HepG2 (cell line): ENCODE measurements at places on chromosomes 1 and 21.

DNA sequence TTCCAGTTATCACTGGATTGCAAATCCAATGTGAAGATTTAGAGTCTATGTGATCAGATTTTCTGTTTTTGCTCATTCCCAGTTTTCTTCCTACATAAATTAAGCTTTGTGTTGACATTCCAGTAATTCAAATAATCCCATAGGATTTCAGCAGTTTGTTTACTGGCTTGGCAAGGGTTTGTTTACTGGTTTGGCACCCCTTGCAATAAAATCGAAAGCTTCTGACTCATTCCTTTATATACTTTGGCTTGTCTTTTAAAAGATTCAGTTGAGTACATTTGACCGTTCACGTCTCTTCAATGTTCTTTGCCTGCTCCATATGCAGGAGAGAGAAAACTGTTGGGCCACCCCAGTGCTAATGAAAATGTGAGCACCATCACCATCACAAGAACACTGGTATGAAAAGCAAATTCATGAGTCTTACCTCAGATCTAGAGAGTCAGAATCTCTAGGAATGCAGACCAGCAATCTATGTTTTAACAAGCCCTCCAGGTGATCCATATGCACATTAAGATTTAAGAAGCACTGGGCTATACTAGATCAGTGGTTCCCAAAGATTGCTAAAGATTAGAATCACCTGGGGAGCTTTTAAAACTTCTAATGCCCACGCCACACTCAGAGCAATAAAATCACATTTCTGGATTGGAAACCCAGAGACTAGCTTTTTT, 32.8 kb downstream of the ZC3H11B start:
- no peaks in the 10 kb centered on the region for H3K27me3 ChIP-seq
- H3K4me1 ChIP-seq = no peaks in the 10 kb centered on the region
- H3K36me3 ChIP-seq = no peaks in the 10 kb centered on the region
- no peak overlapping the region for H3K4me3 ChIP-seq
- DNase-seq = no peak

DNA sequence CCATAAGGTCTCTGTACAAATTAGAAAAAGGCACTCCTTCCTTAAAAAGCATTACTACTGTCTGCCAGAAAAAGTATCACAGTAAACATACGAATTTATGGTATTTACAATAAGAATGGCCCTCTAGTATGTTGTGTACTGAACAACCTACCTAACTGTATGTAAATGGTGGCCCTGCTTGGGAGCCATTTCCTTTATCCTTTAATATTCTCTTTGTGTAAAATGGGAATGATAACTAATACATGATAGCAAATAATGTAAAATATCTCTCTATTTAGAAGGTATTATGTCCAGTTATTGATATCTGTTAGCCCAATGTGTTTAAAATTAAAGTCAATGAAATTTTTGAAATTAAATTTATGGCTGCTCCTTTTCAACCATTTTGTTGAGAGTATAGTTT, 5.2 kb downstream of the DR1 start:
- H3K27ac ChIP-seq = no peak overlapping the region
- peaks cover 24% of the 10 kb centered on the region for H3K4me1 ChIP-seq
- peaks cover 7% of the 10 kb centered on the region; the same call in 1 of the 2 replicates for H3K36me3 ChIP-seq
- DNase-seq = no peak
- no peak overlapping the region for H3K4me3 ChIP-seq

DNA sequence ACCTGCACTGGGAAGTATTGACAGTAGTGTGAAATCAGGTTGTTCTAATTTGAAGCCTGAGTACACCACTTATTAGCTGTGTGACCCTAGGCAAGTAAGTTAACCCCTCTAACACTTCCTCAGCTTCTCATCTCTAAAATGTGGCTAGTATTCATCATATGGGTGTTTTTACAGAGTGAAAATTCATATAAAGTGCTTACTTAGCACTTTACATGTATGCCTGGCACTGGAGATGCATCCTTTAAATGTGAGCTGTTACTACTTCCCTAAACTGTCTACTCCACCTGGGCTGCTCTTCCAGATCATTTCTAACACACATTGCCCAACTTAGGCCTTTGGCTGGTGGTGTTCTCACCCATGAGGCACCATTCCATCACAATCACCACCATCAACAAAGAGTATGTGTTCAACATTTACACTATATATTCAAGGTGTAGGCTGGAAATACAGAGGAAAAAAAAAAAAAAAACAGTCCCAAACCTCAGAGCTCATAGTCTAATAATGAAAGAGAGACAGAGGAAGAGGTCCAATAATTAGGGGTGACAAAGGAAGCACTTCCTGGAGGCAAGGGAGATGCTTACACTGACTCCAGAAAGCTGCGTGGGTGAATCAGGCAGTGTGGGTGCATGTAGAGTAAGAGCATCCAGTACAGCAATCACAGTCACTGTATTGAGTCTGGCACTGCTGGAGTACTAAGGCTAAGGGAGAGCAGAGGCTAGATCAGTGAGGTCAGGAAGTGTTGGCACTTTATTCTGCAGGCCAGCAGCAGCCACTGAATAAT, 3.6 kb downstream of the STX6 start:
- H3K36me3 ChIP-seq = no peaks in the 10 kb centered on the region
- no peaks in the 10 kb centered on the region for H3K27me3 ChIP-seq
- H3K4me3 ChIP-seq = no peak overlapping the region
- DNase-seq = no peak
- peaks cover 57% of the 10 kb centered on the region for H3K4me1 ChIP-seq

GRCh38 chr1:23394181-23394580, 24.5 kb upstream of the ZNF436 start:
- no peak overlapping the region for H3K4me3 ChIP-seq
- peaks cover 19% of the 10 kb centered on the region; the same call in 1 of the 2 replicates for H3K4me1 ChIP-seq
- no peaks in the 10 kb centered on the region for H3K27me3 ChIP-seq
- DNase-seq = no peak
- peaks cover 19% of the 10 kb centered on the region for H3K36me3 ChIP-seq

- H3K27ac ChIP-seq = no peak overlapping the region
- H3K4me1 ChIP-seq = peaks cover 40% of the 10 kb centered on the region
- peaks cover 7% of the 10 kb centered on the region; the same call in 2 of the 3 replicates for H3K36me3 ChIP-seq
- no peak for DNase-seq
- no peak overlapping the region for H3K4me3 ChIP-seq
Observed at GRCh38 chr1:29224356-29224837, 6.3 kb downstream of the MECR start.

GRCh38 chr1:153629971-153630370, 1.7 kb downstream of the S100A1 start:
- peaks cover 2% of the 10 kb centered on the region for H3K36me3 ChIP-seq
- peak overlapping the region; percentile 72; the same call in 1 of the 2 replicates for H3K4me3 ChIP-seq
- no peaks in the 10 kb centered on the region for H3K27me3 ChIP-seq
- DNase-seq = no peak

DNA sequence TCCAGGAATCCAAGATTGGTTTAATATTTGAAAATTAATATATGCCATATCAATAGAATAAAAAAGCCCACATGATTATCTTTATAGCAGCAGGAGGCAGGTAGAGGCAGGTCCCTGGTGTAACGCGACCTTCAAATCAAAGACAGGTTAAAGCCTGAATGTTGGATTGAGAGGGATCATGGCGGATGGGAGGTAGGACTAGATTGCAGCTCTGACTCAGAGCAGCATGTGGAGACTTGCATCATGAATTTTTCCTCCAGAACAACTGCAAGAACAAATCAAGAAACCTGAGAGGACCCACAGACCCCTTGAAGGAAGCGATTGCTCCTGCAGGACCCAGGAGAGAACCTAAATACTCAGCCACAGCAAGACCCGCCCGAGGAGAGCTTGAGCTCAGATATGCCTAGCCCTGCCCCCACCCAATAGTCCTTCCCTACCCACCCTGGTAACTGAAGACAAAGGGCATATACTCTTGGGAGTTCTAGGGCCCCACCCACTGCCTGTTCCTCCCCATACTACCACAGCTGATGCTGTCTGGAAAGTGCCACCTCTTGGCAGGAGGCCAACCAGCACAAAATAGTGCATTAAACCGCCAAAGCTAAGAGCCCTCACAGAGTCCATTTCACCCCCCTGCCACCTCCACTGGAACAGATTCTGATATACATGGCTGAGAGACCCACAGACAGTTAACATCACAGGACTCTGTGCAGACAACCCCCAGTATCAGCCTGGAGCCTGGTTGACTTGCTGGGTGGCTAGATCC, 19.5 kb downstream of the S100B start:
- H3K36me3 ChIP-seq = no peaks in the 10 kb centered on the region
- no peak overlapping the region for H3K27ac ChIP-seq
- DNase-seq = no peak
- H3K4me3 ChIP-seq = no peak overlapping the region
- no peaks in the 10 kb centered on the region for H3K27me3 ChIP-seq

DNA sequence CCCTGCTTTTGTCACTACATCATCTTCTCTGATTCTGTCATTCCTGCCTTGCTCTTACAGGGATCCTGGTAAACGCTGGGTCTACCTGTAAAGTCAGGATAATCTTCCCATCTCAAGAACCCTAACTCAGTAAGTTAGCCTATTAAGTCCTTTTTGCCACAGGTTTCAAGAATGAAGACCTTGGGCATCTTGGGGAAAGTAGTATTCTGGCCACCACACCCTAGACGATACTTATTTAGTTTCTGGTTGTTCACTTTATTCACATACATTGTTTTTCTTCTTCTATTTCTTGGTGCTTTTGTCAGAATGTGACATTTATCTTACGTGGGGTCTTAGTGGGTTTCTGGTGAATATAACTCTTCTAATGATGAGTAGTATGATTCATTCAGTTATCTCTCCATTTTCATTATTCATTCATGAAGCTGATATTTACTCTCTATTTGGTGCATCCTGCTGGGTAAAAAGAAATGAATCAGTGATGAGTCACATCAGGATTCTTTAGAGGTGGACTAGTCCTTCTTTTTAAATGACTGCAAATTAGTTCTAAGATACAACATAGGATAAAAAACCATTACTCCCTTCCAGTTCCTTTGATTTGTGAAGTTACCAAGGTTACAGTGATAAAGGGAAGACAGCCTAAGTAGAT, 514.4 kb upstream of the B3GALT2 start:
- H3K27ac ChIP-seq = no peak overlapping the region
- DNase-seq = no peak
- H3K36me3 ChIP-seq = no peaks in the 10 kb centered on the region
- no peaks in the 10 kb centered on the region for H3K4me1 ChIP-seq

- no peak overlapping the region for H3K4me3 ChIP-seq
- H3K4me1 ChIP-seq = peaks cover 23% of the 10 kb centered on the region
- H3K27ac ChIP-seq = no peak overlapping the region
- peaks cover 3% of the 10 kb centered on the region for H3K27me3 ChIP-seq
Observed at GRCh38 chr1:180265201-180265600, 35.1 kb downstream of the LHX4 start.

DNA sequence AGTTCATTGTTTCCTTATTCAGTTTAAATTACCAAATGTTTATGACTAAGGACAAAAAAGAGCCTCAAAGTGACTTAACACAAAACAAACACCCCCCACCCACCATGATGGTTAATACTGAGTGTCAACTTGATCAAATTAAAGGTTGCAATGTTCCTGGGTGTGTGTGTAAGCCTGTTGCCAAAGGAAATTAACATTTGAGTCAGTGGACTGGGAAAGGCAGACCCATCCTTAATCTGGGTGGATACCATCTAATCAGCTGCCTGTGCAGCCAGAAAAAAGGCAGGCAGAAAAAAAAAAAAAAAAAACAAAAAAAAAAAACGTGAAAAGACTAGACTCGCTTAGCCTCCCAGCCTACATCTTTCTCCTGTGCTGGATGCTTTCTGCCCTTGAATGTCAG, 543.4 kb downstream of the NEGR1 start:
- H3K36me3 ChIP-seq = no peaks in the 10 kb centered on the region
- no peaks in the 10 kb centered on the region for H3K27me3 ChIP-seq
- no peaks in the 10 kb centered on the region for H3K4me1 ChIP-seq
- no peak for DNase-seq
- H3K4me3 ChIP-seq = no peak overlapping the region

DNA sequence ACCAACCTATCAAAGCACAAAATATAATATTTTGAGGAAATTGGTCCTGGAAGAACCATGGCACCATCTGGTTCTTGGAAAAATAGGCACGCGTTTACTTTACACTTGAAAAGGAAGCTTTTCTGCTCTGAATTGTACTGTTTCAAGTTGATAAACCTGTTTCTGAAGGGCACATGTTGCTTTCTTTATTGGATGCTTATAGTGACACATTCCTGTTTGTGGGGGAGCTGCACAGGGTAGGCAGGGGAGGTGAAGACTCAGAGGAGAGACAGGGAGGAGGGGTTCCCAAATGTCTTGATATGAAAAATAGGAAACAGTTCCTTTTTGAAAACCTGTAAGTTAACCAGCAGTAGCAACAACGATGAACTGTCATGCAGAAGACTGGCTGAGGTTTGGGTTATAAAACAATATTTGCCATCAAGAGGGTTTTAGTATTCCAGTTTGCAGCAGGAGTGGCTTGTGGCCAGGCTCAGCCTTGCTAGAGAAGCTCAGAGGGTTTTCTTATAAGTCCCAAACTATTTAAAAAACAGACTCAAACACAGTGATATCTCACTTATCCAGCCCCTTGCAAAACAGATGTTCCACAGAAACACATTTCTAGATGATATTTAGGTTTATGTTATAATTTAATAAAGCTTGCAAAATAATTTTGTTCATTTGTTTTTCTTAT, 127.0 kb upstream of the MROH9 start:
- no peak for DNase-seq
- H3K4me3 ChIP-seq = no peak overlapping the region
- no peak overlapping the region for H3K27ac ChIP-seq
- no peaks in the 10 kb centered on the region for H3K4me1 ChIP-seq
- H3K27me3 ChIP-seq = no peaks in the 10 kb centered on the region

DNA sequence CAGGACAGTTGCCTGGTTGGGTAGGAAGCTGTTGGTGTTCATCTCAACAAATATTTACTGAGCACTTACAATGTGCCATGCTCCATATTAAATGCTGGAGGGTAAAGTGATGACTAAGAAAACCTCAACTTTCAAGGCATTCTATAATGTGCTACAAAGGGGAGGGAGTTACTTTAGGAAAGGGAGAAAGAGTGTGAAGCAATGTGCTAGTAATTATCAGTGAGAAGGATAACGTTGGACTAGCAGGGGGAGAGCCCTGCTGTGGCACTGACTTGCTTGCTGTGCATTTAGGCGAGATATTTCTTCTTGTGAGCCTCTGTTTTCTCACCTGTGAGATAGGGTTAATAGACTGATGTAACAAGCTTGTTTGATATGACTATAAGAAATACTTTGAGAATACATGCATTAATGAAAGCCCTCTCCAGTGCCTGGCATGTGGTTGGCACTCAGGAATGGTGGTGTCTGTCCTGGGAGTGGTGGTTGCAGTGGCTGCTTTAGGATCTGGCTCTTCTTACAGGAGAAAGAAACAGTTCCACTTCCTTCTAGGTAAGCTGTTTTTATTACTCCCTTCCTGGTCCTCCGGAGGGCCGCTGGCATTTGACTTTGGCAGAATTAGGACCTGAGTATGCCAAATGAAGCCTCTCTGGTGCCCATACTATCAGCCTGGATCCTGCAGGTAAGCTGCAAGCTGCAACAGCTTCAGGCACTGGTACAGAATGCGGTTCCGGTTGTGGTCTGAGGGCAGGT, 111.1 kb upstream of the COA6 start:
- H3K27me3 ChIP-seq = no peaks in the 10 kb centered on the region
- H3K4me1 ChIP-seq = peaks cover 29% of the 10 kb centered on the region
- no peak for DNase-seq
- no peak overlapping the region for H3K4me3 ChIP-seq
- no peak overlapping the region for H3K27ac ChIP-seq

- H3K27me3 ChIP-seq = no peaks in the 10 kb centered on the region
- H3K36me3 ChIP-seq = no peaks in the 10 kb centered on the region
- H3K4me3 ChIP-seq = no peak overlapping the region
- DNase-seq = peak; percentile 12
- H3K4me1 ChIP-seq = peaks cover 9% of the 10 kb centered on the region; the same call in 1 of the 2 replicates
Observed at GRCh38 chr1:162405800-162406199, 6.1 kb downstream of the SH2D1B start.

GRCh38 chr1:115052454-115053083, 22.9 kb downstream of the TSHB start:
- no peaks in the 10 kb centered on the region for H3K27me3 ChIP-seq
- H3K4me3 ChIP-seq = no peak overlapping the region
- no peak overlapping the region for H3K27ac ChIP-seq
- no peaks in the 10 kb centered on the region for H3K36me3 ChIP-seq
- DNase-seq = peak; percentile 57
- H3K4me1 ChIP-seq = no peaks in the 10 kb centered on the region
